Right kidney (tissue), 9 donors: ENCODE measurements at places on chromosomes 13 and 19.
A peak's percentile ranks its signal among the peaks of the same experiment; 100 is the strongest.

DNA sequence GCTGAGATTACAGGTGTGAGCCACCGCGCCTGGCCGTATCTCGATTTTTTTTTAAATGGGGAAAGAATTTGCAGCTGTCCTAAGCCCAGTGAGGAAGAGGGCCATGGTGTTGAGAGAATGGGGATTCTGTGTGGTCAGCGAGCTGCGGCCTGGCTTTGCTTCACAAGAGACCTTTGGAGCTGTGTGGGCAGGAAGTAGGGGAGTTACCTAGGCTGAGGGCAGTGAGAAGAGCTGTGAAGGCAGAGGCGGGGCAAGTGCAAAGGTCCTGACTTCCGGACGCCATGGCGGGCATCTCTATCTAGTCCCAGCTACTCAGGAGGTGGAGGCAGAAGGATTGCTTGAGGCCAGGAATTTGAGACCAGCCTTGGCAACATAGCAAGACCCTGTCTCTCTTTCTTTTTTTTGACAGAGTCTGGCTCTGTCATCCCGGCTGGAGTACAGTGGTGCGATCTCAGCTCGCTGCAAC, 4.9 kb downstream of the AP2A1 start:
- DNase-seq = no peak

DNA sequence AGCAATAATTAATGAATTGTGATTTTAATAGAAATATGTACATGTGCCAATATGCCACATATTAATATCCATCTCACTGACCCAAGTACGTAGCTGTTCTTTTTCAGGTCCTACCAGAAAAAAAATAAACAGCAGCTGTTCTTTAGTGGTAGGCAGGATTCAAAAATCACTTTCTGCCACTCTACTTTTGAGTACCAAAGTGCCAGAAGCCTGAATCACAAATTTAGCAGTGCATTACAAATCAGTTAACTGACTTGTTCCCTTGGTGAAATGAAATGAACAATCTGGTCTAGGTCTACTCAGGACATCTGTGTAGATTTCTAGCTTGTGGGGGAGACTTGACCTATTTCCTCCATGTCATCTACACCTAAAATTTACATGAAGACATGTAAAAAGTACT, 775.5 kb upstream of the GPC6 start:
- DNase-seq = no peak

DNA sequence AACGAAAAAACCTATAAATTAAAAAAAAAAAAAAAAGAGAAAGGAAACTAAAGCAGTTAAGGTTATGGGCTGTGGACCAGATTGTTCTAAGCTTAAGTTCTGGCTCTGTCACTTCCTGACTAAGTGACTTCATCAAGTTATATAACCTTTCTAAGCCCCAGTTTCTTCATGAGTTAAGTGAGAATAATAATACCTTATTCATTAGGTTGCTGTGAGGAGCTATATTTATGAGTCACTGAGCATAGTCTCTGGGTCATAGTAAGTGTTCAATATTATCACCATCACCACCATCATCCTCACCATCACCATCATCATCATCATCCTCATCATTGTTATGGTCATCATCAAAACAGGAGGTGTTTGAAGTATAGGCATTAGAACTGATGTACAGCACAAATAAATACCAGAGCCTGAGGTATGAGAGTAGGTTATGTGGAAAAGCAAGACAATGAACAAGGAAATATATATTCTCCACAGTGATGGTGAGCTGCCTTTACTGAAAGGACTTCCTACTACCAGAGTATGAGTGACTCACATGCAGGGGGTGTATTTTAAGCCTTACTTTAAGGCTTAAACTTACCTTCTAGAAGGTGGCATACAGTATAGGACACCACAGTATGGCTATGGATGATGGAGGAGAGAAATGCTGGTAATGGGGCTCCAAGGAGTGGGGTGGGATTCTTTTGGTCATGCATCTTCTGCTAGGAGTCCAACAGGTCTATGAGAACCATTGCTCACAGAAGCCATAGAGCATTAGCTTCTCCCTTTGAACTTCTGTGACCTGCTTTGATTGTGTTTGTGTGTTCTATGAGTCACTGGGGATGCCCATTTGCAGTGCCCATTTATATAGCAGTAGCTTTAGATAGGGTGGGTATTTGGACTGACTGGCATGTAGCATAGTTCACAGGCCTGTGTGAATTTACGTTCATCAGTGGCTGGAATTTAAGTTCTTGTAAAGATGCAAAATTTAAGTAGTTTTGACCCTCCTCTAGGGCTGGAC, 104.4 kb downstream of the KLF5 start:
- no peak for DNase-seq

DNA sequence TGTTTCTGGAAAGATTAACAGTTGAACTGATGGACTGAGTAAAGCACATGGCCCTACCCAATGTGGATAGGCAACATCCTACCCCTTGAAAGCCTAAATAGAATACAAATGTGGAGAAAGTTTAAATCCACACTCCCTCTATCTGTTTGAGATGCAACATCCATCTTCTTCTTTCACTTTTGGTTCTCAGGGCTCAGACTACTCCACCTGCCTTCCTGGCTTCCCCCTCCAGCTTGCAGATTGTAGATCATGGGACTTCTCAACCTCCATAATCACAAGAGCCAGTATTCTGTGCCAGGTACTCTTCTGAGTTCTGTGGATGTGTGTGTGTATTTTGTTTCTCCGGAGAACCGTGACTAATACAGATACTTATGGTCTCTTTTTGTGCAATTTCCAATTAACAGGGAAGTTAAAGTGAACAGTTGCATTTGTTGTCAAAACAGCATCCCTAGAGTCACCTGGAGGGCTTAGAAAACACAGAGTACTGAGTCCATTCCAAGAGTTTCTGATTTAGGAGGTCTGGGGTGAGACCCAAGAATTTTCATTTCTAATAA, 590.3 kb upstream of the MIR17HG start:
- no peak for DNase-seq

GRCh38 chr19:2271234-2272103, 10.5 kb downstream of the PEAK3 start:
- peak; percentile 34 for DNase-seq

GRCh38 chr13:26628706-26629105, 71.2 kb downstream of the WASF3 start:
- no peak for DNase-seq

- DNase-seq = no peak
Observed at GRCh38 chr19:14113762-14114414, 3.7 kb downstream of the PRKACA start.

- no peak for DNase-seq
Observed at GRCh38 chr13:51257187-51257586, 35.0 kb downstream of the FAM124A start.

DNA sequence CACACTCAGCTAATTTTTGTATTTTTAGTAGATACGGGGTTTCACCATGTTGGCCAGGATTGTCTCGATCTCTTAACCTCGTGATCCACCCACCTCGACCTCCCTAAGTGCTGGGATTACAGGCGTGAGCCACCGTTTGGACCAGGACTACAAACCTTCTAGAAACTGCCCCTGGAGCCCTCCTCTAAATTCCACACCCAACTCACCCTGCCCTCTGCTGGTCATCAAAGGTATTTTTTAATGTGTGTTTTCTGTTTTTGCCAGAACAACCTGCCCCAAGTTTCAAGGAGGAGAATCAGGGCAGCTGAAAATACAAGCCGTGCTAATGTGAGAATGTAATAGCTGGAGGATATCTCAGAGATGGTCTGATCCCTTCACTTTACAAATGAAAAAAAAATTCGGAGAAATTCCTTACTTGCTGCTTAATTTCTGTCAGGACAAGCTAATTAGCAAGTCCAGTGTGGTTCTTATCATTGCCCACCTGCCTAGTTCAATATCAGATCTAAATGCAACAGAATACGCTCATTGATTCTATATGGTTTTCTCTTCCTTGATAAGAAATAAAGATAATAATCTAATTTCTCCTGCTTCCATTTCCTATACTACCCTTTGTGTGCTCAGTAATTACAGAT, 4.1 kb downstream of the ATP8A2 start:
- DNase-seq = no peak
